ENCODE measurements at places on chromosomes 5 and 9.

DNA sequence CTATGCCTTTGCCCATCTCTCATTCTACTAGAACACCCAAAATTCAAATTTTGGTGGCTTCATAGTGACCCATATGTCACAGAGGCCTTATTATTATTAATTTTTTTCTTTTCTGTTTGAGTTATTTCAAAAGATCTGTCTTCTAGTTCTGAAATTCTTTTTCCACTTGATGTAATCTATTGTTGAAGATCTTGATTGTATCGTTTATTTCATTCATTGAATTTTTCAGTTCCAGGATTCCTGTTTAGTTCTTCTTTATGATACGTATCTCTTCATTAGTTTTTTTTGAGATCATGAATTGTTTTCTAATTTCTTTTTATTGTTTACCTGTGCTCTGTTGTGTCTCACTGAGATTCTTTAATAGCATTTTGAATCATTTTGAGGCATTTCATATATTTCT, 24.6 kb upstream of the APBA1 start:
- no peak overlapping the region for H3K27ac ChIP-seq
- H3K27me3 ChIP-seq, result no peaks in the 10 kb centered on the region
- H3K4me3 ChIP-seq, result no peak overlapping the region
- H3K36me3 ChIP-seq, result no peaks in the 10 kb centered on the region
- DNase-seq, result no peak

GRCh38 chr5:80181618-80182211, 74.1 kb downstream of the SERINC5 start:
- DNase-seq, result no peak
- no peak overlapping the region for H3K4me3 ChIP-seq
- H3K36me3 ChIP-seq, result no peaks in the 10 kb centered on the region
- no peak overlapping the region for H3K27ac ChIP-seq
- peaks cover 2% of the 10 kb centered on the region for H3K4me1 ChIP-seq

- H3K27me3 ChIP-seq, result no peaks in the 10 kb centered on the region
- peaks cover 16% of the 10 kb centered on the region for H3K36me3 ChIP-seq
- no peak overlapping the region for H3K27ac ChIP-seq
- DNase-seq, result no peak
- H3K4me1 ChIP-seq, result no peaks in the 10 kb centered on the region
Observed at GRCh38 chr5:151040211-151040747, 19.9 kb downstream of the GPX3 start.

DNA sequence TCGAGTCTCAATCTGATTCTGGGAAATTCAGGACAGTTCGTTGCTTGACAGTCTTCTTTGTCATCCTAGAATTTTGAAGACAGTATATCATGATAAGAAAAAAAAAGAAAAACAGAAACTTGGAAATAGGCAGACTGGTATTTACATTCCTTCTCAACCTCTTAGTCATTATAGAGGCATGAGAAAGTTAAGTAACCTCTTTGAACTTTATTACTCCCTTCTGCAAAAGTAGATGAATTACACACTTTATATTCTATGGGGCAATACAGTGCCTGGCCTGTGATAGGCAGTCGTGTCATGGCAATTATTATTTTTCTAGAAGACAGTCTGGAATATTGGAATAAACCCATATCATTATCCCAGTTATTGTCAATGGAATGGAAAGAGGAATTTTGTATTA, 828.9 kb downstream of the TLR4 start:
- no peaks in the 10 kb centered on the region for H3K4me1 ChIP-seq
- H3K27me3 ChIP-seq, result no peaks in the 10 kb centered on the region
- no peak overlapping the region for H3K27ac ChIP-seq
- DNase-seq, result no peak

- H3K36me3 ChIP-seq, result no peaks in the 10 kb centered on the region
- no peak for DNase-seq
- no peaks in the 10 kb centered on the region for H3K27me3 ChIP-seq
- no peak overlapping the region for H3K4me3 ChIP-seq
- peaks cover 61% of the 10 kb centered on the region for H3K4me1 ChIP-seq
Observed at GRCh38 chr5:139653616-139654015, 5.5 kb downstream of the CXXC5 start.

DNA sequence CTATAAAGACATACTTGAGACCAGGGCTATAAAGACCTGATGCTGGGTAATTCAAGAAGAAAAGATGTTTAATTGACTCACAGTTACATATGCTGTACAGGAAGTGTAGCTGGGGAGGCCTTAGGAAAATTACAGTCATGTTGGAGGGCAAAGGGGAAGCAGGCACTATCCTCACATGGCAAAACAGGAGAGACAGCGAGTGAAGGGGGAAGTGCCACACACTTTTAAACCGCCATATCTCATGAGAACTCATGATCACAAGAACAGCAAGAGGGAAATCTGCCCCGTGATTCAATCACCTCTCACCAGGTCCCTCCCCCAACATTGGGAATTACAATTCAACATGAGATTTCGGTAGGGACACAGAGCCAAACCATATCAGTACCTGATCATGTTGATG, 89.9 kb upstream of the ADAMTSL1 start:
- no peak overlapping the region for H3K27ac ChIP-seq
- H3K4me1 ChIP-seq, result peaks cover 3% of the 10 kb centered on the region
- no peak overlapping the region for H3K4me3 ChIP-seq
- no peaks in the 10 kb centered on the region for H3K27me3 ChIP-seq
- DNase-seq, result no peak

- no peak overlapping the region for H3K27ac ChIP-seq
- H3K27me3 ChIP-seq, result no peaks in the 10 kb centered on the region
- H3K36me3 ChIP-seq, result no peaks in the 10 kb centered on the region
- peaks cover 2% of the 10 kb centered on the region for H3K4me1 ChIP-seq
Observed at GRCh38 chr9:87214991-87215390, 267.7 kb upstream of the GAS1 start.

GRCh38 chr5:127192836-127193338, 97.7 kb upstream of the MEGF10 start:
- peaks cover 12% of the 10 kb centered on the region for H3K27me3 ChIP-seq
- H3K4me3 ChIP-seq, result no peak overlapping the region
- H3K27ac ChIP-seq, result no peak overlapping the region
- DNase-seq, result no peak

- H3K4me1 ChIP-seq, result no peaks in the 10 kb centered on the region
- H3K36me3 ChIP-seq, result no peaks in the 10 kb centered on the region
- no peak overlapping the region for H3K27ac ChIP-seq
- H3K27me3 ChIP-seq, result no peaks in the 10 kb centered on the region
- no peak for DNase-seq
- H3K4me3 ChIP-seq, result no peak overlapping the region
Observed at GRCh38 chr5:15333091-15333490, 166.9 kb upstream of the FBXL7 start.

- no peaks in the 10 kb centered on the region for H3K4me1 ChIP-seq
- no peak overlapping the region for H3K4me3 ChIP-seq
- no peak overlapping the region for H3K27ac ChIP-seq
- peaks cover 24% of the 10 kb centered on the region for H3K27me3 ChIP-seq
- DNase-seq, result no peak
- no peaks in the 10 kb centered on the region for H3K36me3 ChIP-seq
Observed at GRCh38 chr9:134284273-134284672, 42.0 kb upstream of the RXRA start.

GRCh38 chr5:59285300-59286016, 608.1 kb downstream of the PDE4D start:
- no peaks in the 10 kb centered on the region for H3K27me3 ChIP-seq
- no peaks in the 10 kb centered on the region for H3K36me3 ChIP-seq
- no peaks in the 10 kb centered on the region for H3K4me1 ChIP-seq

DNA sequence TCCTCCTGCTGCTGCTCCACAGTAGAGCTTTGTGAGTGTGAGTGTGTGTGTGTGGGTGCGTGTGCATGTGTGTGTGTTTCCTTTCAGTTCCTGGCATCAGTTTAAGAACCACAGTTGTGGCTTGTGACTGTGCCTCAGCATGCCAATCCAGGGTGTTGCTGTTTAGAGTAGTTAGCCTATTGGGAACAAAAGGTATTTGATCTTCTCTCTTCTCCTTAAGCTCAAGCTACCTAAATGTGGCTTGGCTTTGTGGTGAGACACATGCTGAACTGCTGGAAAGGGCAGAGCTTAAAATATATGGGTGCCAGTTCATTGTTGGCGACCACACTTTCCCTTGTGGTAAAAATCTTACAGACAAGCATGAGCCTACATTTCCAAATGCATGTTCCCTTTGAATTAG, 116.6 kb upstream of the BNC2 start:
- no peaks in the 10 kb centered on the region for H3K36me3 ChIP-seq
- H3K4me3 ChIP-seq, result no peak overlapping the region
- no peak overlapping the region for H3K27ac ChIP-seq
- H3K4me1 ChIP-seq, result peaks cover 1% of the 10 kb centered on the region
- no peak for DNase-seq
- no peaks in the 10 kb centered on the region for H3K27me3 ChIP-seq

- H3K4me1 ChIP-seq, result no peaks in the 10 kb centered on the region
- H3K4me3 ChIP-seq, result no peak overlapping the region
- DNase-seq, result no peak
- no peaks in the 10 kb centered on the region for H3K27me3 ChIP-seq
- no peaks in the 10 kb centered on the region for H3K36me3 ChIP-seq
- no peak overlapping the region for H3K27ac ChIP-seq
Observed at GRCh38 chr5:87074934-87075541, 192.6 kb upstream of the RASA1 start.

DNA sequence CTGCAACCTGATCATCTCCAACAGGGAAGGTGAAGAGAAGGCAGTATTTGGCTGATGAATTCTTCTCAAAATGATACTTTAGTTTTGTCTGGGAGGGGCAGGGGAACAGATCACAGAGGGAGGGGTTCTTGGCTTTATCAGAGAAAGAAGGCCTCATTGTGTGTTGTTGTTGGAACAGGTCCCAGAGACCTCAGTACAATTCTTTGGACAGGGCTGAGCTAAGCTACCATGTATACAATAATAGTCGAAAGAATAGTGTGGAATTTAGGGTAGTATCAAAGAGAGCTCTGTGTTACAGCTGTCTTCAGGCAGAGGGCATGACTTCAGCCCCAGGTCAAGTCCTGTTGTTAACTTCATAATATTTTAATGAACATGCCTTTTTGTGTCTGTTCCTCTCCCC, 39.9 kb downstream of the ARHGAP26 start:
- H3K27me3 ChIP-seq, result no peaks in the 10 kb centered on the region
- H3K36me3 ChIP-seq, result no peaks in the 10 kb centered on the region
- no peak for DNase-seq
- H3K4me1 ChIP-seq, result peaks cover 10% of the 10 kb centered on the region
- H3K27ac ChIP-seq, result no peak overlapping the region

DNA sequence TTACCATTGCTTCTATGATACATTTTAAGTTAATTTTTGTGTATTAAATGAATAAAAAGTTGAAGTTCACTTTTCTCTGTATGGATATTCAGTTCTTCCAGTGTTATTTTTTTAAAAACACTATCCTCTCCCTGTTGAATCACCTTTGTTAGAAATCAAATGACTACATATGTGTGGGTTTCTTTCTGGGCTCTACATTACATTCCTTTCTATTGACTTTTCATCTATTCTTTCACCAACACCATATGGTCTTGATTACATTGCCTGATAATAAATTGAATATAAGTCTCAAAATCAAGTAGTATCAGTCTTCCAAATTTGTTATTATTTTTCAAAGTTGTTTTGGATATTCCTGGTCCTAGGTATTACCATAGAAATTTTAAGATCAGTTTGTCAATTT, 7.3 kb upstream of the RASEF start:
- H3K27ac ChIP-seq, result no peak overlapping the region
- no peaks in the 10 kb centered on the region for H3K27me3 ChIP-seq
- H3K36me3 ChIP-seq, result no peaks in the 10 kb centered on the region
- DNase-seq, result no peak
- H3K4me1 ChIP-seq, result no peaks in the 10 kb centered on the region

DNA sequence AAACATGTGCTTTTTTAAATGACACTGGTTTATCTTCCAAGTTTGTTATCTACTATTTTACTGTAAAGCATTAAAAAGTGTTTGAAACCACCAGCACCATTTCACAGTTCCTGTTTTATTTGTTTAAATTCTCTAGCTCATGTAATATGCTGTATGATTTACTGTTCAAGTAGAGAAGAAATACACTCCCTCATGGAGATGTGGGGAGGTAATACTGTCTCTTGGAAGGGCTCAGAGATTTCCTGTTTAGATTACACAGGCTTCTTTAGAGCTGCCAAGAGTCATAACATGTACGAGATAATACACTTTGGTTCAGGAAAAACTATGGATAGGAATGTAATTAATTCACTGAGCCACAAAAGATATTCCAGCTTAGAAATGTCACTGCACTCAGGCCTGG, 135.0 kb upstream of the CCDC152 start:
- no peak overlapping the region for H3K4me3 ChIP-seq
- no peaks in the 10 kb centered on the region for H3K27me3 ChIP-seq
- no peaks in the 10 kb centered on the region for H3K36me3 ChIP-seq
- DNase-seq, result no peak
- no peaks in the 10 kb centered on the region for H3K4me1 ChIP-seq
- no peak overlapping the region for H3K27ac ChIP-seq

GRCh38 chr5:13027874-13028273, 916.6 kb downstream of the DNAH5 start:
- no peaks in the 10 kb centered on the region for H3K4me1 ChIP-seq
- H3K27me3 ChIP-seq, result no peaks in the 10 kb centered on the region
- H3K27ac ChIP-seq, result no peak overlapping the region
- H3K36me3 ChIP-seq, result no peaks in the 10 kb centered on the region
- H3K4me3 ChIP-seq, result no peak overlapping the region

GRCh38 chr9:128412120-128412790, 8.4 kb upstream of the CERCAM start:
- peaks cover 17% of the 10 kb centered on the region for H3K4me1 ChIP-seq
- no peak overlapping the region for H3K27ac ChIP-seq
- peak; percentile 72 for DNase-seq

DNA sequence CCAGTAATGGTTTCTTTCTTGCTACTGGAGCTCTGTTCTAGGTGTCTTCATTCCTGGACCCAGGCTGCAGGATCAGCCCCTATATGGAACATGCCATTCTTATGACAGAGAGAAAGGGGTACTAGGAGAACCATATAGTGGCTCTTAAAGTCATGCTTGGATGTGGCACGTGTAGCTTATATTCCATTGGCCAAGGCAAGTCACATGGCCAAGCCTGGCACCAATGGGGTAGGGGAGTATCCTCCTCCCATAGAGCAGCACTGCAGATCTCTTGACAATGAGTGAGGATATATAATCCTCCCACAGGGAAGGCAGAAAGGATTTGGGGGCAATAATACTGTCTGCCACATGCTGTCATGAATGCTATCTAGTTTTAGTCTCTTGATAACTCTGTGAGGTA, 193.3 kb downstream of the PALM2AKAP2 start:
- peaks cover 1% of the 10 kb centered on the region for H3K36me3 ChIP-seq
- peaks cover 7% of the 10 kb centered on the region for H3K4me1 ChIP-seq
- H3K4me3 ChIP-seq, result no peak overlapping the region
- DNase-seq, result no peak

All from neuronal stem cell (in vitro differentiated cells).